ENCODE measurements at places on chromosomes 11 and 22.

DNA sequence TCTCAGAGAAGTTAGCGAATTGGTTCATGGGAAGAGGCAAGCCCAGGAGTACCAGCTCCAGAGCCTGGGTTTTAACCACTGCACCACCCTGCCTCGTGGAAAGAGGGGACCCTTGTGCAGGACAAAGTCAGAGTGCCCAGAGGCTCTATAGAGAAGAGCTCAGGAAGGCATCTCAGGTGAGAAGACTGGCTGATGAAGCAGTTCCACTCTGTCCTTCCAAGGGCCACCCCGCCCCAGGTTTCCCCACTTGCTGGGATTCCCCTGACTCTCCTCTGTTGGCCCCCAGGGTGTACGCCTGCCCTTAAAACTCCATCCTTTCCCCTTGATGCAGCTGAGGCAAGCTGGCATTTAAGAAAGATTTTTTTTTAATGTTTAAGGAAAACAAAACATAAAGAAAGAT, 265.8 kb downstream of the BUD13 start:
- no peak for DNase-seq

DNA sequence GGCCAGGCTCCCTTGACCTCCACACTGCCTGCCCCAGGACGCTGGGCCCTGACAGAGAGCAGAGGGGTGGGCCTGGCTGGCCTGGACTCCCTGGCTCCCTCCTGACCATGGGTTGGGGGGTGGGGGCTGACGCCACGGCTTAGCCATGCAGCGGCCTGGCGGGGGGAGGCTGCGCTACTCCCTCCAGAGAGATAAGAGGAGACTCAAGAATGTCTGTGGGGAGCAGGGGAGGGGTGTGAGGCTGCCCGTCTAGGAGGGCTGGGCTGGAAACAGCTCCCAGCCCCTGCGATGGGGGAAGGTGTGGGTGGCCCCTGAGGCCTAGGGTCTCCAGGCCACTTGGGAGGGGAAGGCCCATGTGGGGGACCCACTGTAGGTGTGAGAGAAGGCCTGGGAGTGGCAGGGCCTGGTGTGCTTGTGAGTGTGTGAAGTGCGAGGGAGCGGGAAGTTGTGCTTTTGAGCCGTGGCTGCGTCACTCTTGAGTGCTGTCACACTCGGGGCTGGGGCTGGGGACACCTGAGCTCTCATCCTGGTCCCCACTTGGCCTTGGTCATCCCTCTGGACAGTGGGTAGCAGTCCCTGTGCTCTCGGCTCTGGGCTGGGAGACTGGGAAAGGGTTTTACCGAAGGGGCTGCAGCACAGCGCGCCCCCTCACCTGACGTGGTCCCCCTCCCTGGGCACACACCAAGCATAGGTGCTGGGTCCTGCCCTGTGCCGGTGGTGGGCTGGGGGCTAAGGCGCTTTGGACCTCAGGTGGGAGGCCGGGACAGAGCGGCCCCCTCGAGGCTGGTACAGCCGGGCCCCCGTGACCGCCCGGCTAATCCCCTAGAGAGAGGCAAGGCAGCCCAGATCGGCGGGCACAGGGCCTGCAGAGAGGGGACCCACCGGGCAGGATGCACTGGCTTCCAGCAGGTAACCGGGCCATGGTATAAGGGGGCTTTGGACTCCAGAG, 2.4 kb downstream of the MYRF start:
- no peak for DNase-seq

GRCh38 chr22:49212002-49212401, 615.7 kb downstream of the BRD1 start:
- no peak for DNase-seq

- DNase-seq, result no peak
These were observed 799.6 kb upstream of the ARHGAP42 start for GRCh38 chr11:99887481-99887880.

- no peak for DNase-seq
These were observed 7.6 kb downstream of the RNH1 start for GRCh38 chr11:499201-500076.

DNA sequence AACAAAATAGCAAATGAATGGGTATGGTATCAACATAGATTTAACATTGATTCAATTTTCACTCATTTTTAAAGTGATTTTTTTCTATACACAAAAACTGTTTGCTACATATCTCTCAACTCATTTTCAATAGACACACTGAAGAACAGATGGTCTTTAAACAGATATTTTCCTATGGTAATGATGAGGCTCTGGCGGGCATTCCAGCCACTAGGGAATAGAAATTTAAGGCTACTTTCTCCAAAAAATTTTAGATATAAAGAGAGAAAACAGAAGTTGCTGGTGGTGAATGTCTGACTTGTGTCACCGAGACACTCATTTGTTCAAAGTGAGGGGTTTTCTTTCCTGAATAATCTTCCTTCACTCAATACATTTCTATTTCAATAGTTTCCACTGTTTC, 693.0 kb downstream of the ETS1 start:
- no peak for DNase-seq

DNA sequence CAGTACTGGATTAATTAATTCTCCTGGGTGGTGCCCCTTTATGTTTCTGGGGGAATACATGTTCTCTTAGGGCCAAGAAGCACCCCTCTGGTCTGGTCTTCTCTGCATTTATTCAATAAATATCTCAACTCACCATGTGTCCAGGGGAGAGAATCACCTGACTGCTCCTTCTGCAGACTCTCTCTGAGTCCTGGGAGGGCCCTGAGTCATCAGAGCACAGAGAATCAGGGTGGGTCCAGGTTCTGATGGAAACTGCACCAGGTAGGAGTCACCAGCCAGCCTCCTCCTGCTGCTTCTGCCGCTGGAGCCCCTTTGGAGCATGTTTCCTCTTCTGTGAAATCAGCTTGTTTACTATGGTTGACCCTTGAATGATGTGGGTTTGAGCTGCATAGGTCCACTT, 107.7 kb upstream of the PLET1 start:
- no peak for DNase-seq

GRCh38 chr11:129291546-129291945, 84.1 kb upstream of the BARX2 start:
- DNase-seq, result no peak

DNA sequence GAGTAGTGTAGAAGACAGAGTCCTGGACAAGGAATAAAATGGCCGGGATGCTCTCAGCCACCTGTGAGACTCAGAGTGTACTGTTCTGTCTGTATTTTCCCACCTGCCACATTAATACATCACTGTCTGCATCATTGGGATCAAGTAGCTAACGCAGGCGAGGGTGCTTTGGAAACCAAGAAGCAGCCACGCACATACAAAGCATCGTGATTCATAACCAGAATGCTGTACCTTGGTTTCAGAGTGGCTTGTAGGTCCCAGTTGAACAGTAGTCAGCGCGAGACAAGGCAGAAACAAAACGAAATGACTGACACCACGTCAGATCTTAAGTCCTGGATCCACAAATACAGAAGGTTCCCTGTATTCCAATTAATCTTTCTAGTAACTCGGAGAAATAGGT, 198.3 kb downstream of the GRIK4 start:
- DNase-seq, result no peak

GRCh38 chr11:126655807-126656128, 300.3 kb downstream of the ST3GAL4 start:
- no peak for DNase-seq

- no peak for DNase-seq
These were observed 11.3 kb upstream of the OR9Q2 start for GRCh38 chr11:58177409-58178054.

GRCh38 chr22:36279219-36279666, 26.3 kb downstream of the APOL1 start:
- DNase-seq, result no peak

- DNase-seq, result no peak
These were observed 79.4 kb upstream of the NAV2 start for GRCh38 chr11:19633276-19633675.

- no peak for DNase-seq
These were observed 51.5 kb upstream of the POU2AF2 start for GRCh38 chr11:111193924-111194490.

GRCh38 chr11:15716550-15716949, 601.8 kb downstream of the INSC start:
- DNase-seq, result no peak

DNA sequence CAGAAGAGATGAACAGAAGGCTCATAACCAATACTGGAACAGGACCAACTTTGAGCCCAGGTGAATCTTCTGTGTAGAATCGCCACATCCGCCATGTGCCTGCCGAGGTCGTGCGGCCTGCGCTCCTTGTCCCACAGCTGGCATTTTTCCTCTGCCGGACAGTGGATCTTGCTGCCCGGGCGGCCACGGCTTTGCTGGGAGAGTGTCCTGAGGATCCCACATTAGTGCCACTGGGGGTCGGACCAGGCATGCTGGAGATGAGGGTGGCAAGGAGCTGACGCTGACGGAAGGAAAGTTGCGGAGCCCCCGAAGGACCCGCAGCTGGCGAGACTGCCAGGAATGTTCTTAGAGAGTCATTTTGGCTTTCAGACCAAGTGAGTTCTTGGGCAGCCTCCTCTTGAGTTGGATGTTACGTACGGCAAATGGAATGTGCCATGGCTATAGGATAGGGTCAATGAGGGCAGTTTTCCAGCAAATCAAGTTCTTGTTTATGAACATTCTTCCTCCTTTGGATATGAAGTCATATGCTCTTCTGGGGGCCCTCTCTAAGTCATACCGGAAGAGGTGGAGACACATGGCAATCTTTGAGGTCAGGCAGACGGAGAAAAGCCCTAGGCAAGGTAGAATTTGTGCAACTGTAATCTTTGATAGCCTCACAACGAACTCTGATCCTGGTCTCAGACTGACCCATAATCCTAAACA, 57.4 kb upstream of the NUP160 start:
- DNase-seq, result no peak

- DNase-seq, result no peak
These were observed 55.3 kb downstream of the NFAM1 start for GRCh38 chr22:42376711-42377554.

DNA sequence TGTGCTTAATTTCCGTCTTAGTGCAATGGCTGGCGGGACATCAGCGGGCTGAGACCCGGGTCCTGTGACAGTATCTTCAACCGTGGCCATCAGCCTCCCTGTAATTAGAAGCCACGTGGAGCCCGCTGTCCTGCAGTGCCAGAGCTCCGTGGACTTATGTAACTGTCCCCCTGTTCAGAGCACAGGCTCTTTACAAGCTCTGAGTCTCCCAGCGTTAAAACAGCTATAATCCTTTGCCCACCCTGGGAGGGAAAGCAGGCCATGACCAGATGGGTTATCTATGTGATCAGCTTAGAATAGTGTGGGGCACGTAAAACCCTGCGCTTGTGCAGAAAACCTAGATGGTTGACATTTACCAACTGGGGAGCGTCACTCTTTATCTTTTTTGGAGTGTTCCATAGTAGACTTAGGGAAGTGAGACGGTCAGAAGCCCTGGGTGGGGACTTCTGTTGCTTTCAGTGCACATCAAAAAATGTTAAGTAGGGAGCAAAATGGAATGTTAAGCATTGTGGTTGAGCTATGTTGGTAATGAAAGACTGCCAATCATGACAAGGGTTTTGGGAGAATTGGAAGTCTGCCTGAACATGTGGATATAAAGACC, 103.5 kb upstream of the CADM1 start:
- no peak for DNase-seq

DNA sequence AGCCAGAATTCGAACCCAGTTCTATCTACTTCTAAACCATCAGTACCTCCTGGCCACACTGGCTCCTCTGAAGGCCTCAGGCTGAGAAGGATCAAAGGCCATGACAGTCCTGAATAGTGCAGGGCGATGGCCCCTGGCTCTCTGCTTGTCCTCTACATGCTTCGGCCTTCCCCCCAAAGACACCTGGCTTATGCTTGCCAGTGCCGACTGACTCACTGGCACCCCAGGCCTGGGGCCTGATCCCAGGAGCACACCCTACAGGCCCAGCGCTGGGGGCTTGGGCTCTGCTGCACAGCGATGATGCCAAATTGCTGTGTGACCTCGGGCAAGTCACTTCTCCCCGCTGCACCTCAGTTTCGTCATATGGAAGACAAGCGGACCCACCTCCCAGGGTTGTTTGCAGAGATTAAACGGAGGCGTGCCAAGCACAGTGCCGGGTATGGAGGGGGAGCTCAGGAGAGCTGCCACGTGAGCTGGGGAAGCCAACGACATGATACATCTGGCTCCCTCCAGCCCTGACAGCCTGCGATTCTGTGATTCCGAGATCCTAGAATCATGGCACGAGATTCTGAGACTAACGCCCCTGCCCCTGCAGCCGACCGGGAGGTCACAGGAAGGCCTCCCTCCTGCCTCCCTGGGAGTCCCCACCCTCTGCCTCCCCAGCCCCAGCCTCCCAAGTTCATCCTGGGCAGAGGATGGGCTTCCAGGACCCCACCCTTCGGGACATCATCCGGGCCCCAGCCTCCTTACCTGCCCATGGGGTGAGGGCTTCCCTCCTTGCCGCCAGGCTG, 1.0 kb downstream of the SSTR3 start:
- DNase-seq, result no peak

GRCh38 chr11:75079546-75079945, 17.1 kb downstream of the OR2AT4 start:
- no peak for DNase-seq

DNA sequence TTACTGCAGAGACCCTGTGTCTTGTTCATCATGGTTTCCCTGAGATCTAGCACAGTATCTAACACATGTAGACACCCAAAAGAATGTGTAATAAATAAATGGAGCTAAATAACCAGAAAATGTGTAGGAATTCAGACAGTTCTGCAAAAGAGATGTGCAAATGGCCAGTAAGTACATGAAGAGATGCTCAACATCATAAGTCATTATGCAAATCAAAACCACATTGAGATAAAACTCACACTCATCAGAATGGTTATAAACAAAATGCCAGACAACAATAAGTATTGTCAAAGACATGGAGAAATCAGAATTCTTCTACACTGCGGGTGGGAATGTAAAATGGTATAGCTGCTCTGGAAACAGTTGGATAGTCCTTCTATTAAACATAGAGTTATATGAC, 88.5 kb downstream of the RBFOX2 start:
- DNase-seq, result no peak

GRCh38 chr22:48495751-48496080, 1332.0 kb downstream of the BRD1 start:
- no peak for DNase-seq

- DNase-seq, result no peak
These were observed 11.9 kb downstream of the C22orf31 start for GRCh38 chr22:29049655-29050263.

- no peak for DNase-seq
These were observed 138.1 kb downstream of the SHANK2 start for GRCh38 chr11:71114124-71114851.

DNA sequence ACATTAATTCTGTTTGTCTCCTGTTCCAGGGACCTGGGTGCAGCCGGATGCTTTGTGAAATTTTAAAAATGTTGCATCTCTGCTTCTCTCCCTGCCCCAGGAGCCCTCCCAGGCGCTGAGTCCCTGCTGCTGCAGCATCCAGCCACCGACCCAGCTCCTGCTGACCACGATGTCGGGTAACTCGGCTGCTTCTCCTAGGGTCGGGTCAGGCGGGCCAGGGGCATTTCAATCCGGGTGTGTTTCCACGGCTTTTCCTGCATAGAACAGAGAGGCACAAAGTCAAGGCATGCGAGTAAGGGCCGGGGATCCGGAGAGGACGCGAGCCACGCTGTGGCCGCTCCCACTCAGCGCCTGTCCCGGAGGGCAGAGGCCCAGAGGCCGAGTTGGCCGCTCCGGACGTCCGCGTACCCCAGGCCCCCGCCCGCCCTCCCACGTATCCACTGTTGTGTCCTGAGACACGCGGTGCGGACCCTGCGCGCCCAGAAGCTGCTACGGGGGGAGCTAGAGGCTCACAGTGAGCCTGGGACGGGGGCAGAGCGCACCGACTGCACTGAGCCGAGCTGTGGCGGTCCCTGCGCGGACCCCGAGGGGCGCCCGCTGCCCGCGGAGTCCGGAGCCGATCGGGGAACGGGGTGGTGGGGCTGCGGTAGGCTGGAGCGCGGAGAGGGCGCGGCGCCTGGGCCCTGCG, at the start of gene POU2AF3:
POU2AF3 (plus strand) TSS at position 134 of the 688 bp plus-strand sequence; CDS start at position 170, 36 bp downstream.
- peak; percentile 39 for DNase-seq

GRCh38 chr11:8532475-8532874, 61.6 kb downstream of the STK33 start:
- DNase-seq, result no peak

Measured in 8988T (cell line).